NCI-H2081 treated with DMSO at 0.1 percent for 48 hours (cell line): ENCODE measurements at places on chromosomes 6 and 20.

DNA sequence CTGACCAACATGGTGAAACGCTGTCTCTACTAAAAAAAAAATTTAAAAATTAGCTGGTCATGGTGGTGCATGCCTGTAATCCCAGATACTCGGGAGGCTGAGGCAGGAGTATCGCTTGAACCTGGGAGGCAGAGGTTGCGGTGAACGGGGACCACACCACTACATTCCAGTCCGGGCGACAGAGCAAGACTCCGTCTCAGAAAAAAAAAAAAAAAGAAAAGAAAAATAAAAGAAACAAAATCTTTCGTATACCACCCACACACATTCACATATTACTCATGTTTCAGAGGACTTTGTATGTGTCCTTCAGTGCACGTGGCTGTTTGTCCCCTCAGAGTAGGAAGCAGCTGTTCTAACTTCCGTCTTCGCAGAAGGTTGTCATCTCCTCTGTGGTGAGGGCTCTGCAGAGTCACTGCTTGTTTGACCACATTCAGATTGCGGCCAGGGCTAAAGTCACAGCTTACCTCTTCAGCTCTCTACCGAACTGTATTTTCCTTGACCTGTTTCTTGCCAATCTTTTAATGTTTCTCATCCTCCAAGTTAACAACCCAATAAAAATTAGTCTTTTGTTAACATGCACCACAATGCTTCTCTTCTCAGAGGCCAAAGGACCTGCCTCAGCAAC is 36.6 kb upstream of the HIVEP1 start:
- DNase-seq = no peak

GRCh38 chr20:56683077-56683865 is 54.2 kb downstream of the TFAP2C start:
- no peak for DNase-seq

GRCh38 chr20:8250539-8251200 is 118.6 kb downstream of the PLCB1 start:
- no peak for DNase-seq

DNA sequence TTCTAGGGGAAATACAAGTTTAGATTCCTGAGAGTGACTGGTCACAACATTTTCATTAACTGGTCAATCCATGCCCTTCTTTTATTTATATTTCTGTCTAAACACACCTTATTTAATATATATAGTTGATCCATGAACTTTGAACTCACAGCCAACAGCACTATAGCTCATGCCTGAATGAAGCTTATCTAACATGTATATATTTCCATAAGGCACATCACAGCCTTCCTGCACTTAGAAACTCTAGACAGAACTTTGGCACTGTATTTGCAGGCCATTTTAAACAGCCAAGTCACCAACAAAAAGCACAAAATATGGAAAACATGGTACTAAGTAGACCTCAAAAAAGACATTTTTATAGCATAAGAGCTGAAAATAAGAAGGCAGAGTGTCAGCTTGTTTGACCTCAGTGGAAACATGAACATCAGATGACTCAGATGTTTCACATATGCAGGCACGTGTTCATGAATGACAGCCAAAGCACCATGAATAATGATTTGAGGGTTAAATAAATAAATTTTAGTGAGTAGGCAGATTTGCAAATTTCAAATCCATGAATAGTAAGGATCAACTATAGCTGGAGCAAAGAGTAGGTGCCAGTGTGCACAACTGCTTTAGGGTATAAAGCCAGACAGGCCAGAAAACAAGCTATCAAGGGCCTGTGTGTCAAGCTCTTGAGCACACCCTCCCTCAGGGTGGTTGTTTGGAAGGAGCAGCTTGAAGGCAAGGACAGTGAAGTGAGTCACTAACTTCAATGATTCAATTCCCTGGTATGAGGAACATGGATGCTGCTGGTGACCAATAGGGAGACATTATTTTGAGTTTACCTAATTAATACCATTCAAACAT is 88.9 kb upstream of the NT5E start:
- no peak for DNase-seq

DNA sequence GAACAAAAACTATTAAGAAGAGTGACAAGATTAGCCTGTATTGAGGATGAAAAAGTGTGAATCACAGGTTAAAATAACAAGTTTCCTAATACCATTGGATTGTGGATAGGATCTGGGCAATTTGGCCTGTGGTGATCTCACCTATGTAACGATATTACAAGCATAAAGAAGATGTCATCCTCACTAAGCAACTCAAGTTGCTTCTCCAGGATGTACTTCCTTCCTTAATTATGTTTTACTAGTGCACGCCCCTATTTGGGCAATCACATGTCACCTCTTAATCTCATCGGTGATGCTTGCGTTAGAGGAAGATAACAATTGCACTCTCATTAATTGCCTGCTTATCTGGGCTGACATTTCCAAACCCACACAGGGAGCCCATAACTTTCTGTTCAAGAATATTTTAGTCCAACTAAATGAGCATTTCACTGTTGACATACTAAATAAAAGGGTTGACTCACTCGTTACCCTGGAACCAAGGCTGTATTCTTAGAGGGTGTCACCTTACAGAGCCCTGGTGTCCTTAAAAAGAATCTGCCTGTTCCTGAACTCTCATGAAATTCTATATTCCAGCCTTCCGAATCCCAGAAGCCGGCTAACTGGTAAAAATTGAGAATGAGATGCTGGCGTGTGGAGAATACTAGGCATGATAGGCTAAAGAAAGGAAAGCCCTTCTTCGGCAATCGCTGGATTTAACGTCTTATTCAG is 88.2 kb upstream of the ATXN1 start:
- no peak for DNase-seq

DNA sequence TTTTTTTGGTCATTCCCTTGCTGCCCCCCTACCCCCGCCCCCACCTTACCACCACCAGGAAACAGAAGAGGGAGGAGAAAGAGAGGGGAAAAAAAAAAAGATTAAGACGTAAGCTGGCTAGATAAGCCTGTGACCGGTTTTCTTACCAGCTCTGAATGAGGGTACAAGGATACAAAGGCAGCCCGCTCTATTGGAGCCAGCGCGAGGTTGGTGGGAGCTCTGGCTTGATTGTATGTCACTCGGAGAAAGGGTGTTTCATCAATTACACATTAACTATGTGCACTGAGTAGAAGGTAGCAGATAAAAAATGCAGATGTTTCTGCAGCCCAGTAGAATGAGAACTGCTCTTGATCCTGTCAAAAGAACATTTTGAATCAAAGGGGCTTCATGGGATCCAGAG is 28.6 kb upstream of the OLIG3 start:
- DNase-seq = no peak

GRCh38 chr20:61932711-61933480 is 132.8 kb downstream of the TAF4 start:
- DNase-seq = no peak

DNA sequence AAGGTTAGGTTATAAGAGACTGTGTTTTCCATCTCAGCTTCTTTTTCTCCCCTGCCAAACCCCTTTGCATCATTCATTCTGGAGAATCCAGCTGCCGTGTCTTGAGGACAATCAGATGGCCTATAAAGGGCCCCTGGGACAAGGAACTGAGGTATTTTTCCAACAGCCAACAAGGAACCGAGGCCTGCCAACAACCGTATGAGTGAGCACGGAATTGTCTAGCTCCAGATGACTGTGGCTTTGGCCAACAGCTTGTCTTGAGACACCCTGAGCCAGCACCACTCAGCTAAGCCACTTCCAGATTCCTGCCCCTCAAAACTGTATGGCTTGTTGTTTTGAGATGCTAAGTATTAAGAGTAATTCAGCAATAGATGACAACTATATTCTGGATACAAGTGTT is 433.7 kb upstream of the HSF2 start:
- no peak for DNase-seq

GRCh38 chr20:51184289-51184688 is 161.4 kb upstream of the KCNG1 start:
- no peak for DNase-seq

DNA sequence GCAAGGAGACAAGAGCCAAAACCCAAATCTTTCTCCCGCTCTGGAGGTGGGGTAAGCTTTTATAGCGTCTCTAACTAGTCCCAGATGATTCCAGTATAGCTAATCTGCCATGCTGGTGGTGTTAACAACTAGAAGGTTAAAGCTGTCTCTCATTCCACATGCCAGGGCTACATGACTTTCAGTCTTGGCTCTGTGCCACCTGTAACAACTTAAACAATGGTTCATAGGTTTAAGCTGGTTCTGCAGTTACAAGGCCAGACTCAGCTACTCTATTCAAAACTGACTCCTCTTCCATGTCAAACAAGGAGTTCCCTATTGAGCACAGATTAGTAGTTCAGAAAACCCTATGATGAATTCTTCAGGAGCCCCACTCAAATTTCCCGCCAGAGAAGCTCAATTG is 128.9 kb downstream of the ELOVL4 start:
- DNase-seq = no peak

DNA sequence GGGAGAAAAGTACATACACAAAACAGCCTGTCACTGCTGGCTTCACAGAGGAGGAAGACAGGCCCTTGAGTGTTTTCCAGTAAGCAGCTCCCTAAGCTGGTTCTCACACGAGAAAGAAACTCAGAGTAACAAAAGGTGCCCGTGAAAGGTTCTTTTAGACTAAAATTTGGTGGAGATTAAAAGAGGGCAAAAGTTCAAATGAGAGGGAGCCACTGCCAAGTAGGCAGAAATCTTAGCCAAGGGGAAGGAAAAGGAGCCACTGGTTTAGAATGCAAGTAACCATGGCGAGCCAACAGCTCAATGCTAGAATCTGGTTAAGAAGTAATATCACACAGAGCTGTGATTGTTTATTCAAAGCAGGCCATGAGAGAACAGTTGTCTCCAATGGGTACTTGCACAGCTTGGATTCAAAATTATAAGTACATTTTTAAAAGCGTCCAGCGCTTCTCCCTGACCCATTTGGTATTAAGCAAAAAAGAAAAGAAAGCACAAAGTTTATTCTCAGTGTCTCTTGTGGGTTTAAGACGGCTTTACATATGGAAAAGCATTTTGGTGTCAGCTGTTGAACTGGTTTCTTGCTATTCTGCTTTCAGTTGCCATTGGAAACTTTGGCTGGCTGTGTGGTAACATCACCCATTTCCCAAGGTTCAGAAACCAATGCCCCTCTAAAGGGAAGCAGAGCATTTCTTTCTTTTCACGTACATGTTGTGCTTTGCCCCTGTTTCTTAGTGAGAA is 648.5 kb downstream of the RNF144B start:
- no peak for DNase-seq

GRCh38 chr20:32235331-32236047 is 27.8 kb downstream of the POFUT1 start:
- DNase-seq = no peak

DNA sequence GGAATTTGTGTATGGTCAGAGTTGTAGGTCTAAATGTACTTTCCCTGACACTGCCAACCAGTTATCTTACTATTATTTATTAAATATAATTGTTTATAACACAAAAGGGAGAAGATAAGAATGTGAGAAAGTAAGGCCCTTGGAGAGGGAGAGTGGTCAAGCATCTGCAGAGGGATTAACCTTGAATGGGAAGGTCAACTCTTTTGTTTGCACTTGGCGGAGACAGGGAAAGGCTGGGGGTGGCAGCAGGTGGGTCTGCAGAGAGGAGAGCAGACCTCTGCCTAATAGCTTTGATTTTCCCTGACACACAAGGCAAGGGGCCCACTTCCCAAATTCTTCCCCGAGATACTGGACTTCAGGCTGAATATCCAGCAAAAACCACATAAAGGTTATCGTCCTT is 4.2 kb downstream of the LRP11 start:
- no peak for DNase-seq

DNA sequence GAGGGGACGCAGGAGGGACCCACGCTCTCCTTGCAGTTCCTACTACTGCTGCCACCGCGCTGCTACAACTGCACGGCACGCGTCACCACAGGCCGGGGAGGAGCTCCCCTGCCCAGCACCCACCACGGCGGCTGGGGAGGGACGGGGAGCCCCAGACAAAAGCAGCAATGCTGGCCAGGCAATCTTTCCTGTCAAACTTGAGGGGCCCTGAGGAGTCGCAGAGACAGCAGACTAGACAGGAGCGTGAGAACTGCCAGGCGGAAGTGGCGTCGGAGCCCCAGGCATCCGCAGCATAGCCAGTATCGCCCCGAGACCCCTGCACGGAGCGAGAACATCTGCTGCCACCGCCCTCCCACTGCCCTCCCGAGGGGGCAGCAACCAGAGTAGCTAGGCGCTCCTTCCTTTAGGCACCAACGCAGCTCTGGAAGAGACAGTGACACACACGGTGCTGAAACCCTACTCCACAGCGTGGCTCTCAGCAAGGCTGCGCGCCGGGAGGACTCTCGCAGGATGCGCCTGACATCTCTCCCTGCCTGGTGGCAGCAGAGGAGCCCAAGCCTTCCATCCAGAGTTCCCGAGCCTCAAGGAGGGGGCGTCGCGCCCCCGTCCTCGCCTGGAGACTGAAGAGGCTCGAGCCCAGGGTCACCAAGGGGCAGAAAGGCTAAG is 2.2 kb downstream of the TAF4 start:
- DNase-seq = no peak

DNA sequence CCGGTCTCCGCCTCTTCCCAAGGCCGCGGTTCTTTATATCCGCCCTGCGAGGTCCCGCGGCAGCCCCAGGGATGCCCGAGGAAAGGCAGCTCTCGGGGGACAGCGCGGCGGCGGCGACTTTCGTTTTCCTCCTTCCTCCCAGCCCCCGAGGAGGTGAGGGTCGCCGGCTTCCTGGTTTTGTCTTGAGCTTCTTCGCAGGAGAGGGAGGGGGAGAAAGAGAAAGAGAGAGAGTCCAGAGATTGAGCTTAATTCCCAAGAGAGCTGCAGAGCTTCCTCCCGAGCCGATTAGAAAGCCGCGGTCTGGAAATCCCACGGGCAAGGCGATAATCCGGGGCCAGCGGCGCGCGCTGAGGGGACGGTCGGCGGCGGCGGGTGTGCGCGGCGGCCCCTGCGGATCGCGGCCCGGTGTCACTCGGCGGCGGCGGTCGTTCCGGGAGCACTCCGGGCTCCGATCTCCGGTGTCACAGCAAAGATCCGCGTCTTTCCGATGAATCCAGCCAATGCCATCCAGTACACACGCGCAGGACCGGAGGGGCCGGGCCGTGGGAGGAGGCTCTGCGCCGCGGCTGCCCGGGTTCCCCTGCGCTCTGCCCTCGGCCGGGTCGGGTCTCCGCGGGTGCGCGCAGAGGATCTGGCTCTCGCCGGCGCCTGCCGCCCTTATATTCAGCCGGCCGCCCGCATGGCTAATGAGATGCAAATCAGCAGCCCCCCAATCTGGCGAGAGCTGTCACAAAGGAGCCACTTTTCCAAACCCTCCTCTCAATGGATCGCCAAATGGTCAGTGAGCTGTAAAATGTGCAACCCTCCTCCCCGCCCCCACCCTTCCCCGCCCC is at the start of gene DLL1:
Gene DLL1 (minus strand): TSS at position 783 of the 833 bp plus-strand sequence. CDS start 939 bp downstream, outside the sequence.
- DNase-seq = no peak

- DNase-seq = no peak
Measured at GRCh38 chr20:14497004-14497403, 159.6 kb upstream of the FLRT3 start.
